ENCODE measurements at places on chromosomes 16 and 17.

GRCh38 chr17:41667280-41668041 is 21.2 kb upstream of the EIF1 start:
- H3K4me1 ChIP-seq: peaks cover 26% of the 10 kb centered on the region
- H3K4me3 ChIP-seq: no peak overlapping the region
- no peaks in the 10 kb centered on the region for H3K27me3 ChIP-seq
- H3K36me3 ChIP-seq: no peaks in the 10 kb centered on the region
- no peak for DNase-seq

DNA sequence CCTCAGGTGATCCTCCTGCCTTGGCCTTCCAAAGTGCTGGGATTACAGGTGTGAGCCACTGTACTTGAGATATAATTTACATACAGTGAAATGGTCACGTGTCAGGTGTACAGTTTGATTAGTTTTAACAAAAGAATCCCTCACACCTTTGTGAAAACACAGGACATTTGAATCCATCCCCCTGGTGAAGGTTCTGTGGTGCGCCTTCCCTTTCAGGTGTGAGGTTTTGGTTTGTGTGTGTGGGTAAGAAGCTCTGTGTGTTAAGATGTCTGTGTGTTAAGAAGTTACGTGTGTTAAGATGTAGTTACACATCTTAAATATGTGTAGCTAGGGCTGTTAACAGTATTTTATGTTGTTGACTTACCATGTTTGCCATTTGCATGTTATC is 4.4 kb downstream of the SEC14L1 start:
- no peak for DNase-seq
- no peak overlapping the region for H3K4me3 ChIP-seq

DNA sequence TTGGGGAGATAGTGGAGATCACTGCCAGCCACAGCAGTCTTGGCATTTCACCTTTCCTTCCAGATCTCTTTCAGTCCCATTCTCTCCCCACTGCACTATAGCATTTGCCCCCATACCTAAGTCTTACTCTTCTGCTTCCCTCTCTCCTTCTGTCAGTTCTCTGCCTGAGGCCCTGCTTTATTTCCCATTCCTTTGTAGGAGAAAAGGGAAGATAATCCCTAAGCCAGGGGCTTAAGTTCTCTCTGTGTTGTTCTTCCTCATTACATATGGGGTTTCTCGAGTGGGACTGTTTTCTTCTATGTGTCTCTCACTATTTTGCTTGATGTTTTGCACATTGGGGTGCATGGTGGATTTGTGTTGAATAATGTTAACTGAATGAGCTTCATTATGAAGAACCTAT is 6.4 kb downstream of the KDM6B start:
- H3K27ac ChIP-seq: no peak overlapping the region
- peaks cover 28% of the 10 kb centered on the region for H3K4me1 ChIP-seq
- H3K36me3 ChIP-seq: no peaks in the 10 kb centered on the region
- H3K4me3 ChIP-seq: no peak overlapping the region

GRCh38 chr17:4445731-4446130 is 12.0 kb downstream of the SPNS3 start:
- H3K4me3 ChIP-seq: no peak overlapping the region
- H3K36me3 ChIP-seq: no peaks in the 10 kb centered on the region
- H3K27me3 ChIP-seq: no peaks in the 10 kb centered on the region
- no peak for DNase-seq

- H3K27ac ChIP-seq: no peak overlapping the region
- no peaks in the 10 kb centered on the region for H3K36me3 ChIP-seq
- H3K4me3 ChIP-seq: no peak overlapping the region
- no peaks in the 10 kb centered on the region for H3K27me3 ChIP-seq
These were observed 563 bp downstream of the ST6GALNAC1 start for GRCh38 chr17:76642994-76643393.

GRCh38 chr17:42908872-42909700 is 8.5 kb downstream of the G6PC1 start:
- H3K27ac ChIP-seq: no peak overlapping the region
- no peak for DNase-seq
- no peaks in the 10 kb centered on the region for H3K36me3 ChIP-seq
- H3K27me3 ChIP-seq: no peaks in the 10 kb centered on the region

DNA sequence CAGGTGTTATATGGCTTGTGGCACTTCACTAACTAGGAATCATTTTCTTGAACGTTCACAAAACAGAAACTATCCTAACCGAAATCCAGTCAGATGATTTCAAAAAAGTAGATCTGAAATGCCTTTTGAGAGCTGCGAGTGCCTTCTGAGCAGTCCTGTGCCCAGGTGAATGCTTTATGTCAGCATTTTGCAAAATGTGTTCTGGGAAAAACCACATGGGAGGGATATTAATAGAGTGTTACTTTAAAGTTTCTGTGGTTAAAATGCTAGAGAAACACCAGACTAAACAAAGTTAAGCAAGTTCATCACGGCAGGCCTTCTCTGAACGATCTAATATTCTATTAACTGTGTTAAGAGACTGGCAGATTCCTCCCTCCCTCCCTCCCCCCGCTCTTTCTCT is 15.8 kb upstream of the RGS9 start:
- no peak for DNase-seq
- no peaks in the 10 kb centered on the region for H3K36me3 ChIP-seq
- peaks cover 21% of the 10 kb centered on the region for H3K4me1 ChIP-seq
- H3K27me3 ChIP-seq: no peaks in the 10 kb centered on the region
- H3K27ac ChIP-seq: no peak overlapping the region

- no peak for DNase-seq
- H3K27me3 ChIP-seq: no peaks in the 10 kb centered on the region
- no peaks in the 10 kb centered on the region for H3K36me3 ChIP-seq
- no peak overlapping the region for H3K4me3 ChIP-seq
- H3K4me1 ChIP-seq: no peaks in the 10 kb centered on the region
These were observed 952.6 kb upstream of the SOX9 start for GRCh38 chr17:71168053-71168741.

DNA sequence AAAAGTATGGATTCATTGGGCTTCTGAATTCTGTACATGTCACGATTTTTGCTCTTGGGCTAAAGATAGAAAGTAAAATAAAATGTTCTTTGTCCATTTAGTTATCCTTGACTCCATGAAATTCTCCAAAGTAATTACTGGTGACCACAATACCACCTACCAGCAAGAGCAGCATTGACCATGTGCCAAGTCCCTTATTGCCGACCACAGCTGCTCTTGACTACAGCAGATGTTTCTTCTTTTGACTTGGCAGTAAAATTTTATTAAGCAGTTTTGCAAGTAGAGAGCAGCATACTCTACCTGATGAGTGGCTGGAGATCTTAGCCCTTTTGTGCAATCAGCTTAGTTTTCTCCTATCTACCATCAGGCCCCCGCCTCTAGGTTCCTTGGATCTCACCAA is 152.2 kb upstream of the TBX2 start:
- no peak overlapping the region for H3K4me3 ChIP-seq
- DNase-seq: no peak
- H3K36me3 ChIP-seq: no peaks in the 10 kb centered on the region
- H3K27ac ChIP-seq: no peak overlapping the region
- H3K4me1 ChIP-seq: no peaks in the 10 kb centered on the region
- no peaks in the 10 kb centered on the region for H3K27me3 ChIP-seq

GRCh38 chr17:19769946-19770652 is 22.0 kb upstream of the ALDH3A1 start:
- DNase-seq: peak; percentile 53
- H3K27me3 ChIP-seq: no peaks in the 10 kb centered on the region
- H3K36me3 ChIP-seq: no peaks in the 10 kb centered on the region
- no peak overlapping the region for H3K27ac ChIP-seq
- no peak overlapping the region for H3K4me3 ChIP-seq

- DNase-seq: no peak
- no peak overlapping the region for H3K4me3 ChIP-seq
- H3K27me3 ChIP-seq: no peaks in the 10 kb centered on the region
- H3K27ac ChIP-seq: no peak overlapping the region
- H3K4me1 ChIP-seq: no peaks in the 10 kb centered on the region
These were observed 11.3 kb upstream of the MLLT6 start for GRCh38 chr17:38693700-38694329.

DNA sequence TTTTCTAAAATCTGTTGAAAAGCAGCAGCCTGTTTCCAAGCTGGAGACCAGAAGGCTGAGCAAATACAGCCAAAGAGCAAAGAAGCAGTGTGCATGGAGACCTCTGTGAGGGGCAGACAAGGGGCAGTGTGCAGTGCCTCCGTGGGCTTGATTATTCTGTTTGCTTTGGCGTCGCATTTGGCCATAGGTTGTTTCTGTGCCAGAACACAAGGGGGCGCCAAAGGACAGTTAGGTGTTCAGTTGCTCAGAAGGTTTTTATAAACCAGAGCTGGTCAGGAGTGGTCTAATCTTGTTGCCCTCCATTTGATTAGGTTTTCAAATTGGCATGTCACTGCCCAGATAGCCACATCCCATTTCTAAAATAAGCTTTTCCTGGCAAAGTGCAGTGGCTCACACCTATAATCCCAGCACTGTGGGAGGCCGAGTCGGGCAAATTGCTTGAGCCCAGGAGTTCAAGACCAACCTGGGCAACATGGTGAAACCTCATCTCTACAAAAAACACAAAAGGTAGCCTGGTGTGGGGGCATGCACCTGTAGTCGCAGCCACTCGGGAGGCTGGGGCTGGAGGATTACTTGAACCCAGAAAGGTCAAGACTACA is 10.6 kb downstream of the MYH3 start:
- no peaks in the 10 kb centered on the region for H3K36me3 ChIP-seq
- H3K4me3 ChIP-seq: no peak overlapping the region
- no peaks in the 10 kb centered on the region for H3K4me1 ChIP-seq
- H3K27ac ChIP-seq: no peak overlapping the region
- peaks cover 58% of the 10 kb centered on the region for H3K27me3 ChIP-seq
- DNase-seq: peak; percentile 58

- peak; percentile 54 for DNase-seq
- peak overlapping the region; percentile 30 for H3K27ac ChIP-seq
- H3K27me3 ChIP-seq: no peaks in the 10 kb centered on the region
- peaks cover 37% of the 10 kb centered on the region for H3K4me1 ChIP-seq
These were observed 441 bp downstream of the CMTM4 start for GRCh38 chr16:66695935-66696668.

- H3K36me3 ChIP-seq: no peaks in the 10 kb centered on the region
- H3K27ac ChIP-seq: no peak overlapping the region
- H3K27me3 ChIP-seq: no peaks in the 10 kb centered on the region
These were observed 327.3 kb upstream of the CDH8 start for GRCh38 chr16:62363501-62363900.

DNA sequence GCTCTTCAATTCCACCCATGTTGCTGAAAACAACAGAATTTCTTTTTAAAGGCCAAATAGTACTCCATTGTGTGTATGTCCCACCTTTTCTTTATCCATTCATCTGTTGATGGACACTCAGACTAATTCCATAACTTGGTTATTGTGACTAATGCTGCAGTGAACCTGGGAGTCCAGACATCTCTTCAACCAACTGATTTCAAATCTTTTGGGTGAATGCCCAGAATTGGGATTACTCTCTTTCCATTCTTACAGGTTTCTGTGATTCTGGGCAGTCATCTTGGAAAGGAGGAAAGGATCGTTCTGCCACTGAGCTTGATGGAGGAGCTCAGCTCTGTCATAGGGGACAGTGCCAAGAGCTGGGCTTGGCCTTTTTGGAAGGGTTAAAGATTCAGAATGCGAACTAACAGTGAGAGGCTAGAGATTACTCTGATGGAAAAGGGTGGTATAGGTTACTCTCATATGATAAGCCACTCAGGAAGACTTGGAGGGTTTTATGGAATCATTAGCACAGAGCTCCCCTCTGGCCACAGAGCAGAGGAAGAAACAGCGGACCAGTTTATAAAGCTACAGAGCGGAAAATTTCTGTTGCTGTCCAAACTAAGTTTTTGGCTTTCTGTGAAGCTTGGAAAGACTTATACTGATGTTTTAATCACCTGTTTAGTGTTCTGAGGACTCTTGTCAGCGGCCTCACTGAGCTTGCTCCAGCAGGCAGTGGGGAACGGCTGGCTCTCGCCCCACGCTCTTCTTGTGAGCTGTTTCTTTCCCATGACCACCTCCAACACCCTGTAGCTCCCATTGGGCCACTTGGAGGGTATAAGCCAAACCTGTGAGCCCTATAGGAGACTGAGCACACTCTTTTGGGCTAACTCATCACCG is 48.3 kb downstream of the HIC1 start:
- H3K27me3 ChIP-seq: no peaks in the 10 kb centered on the region
- H3K36me3 ChIP-seq: no peaks in the 10 kb centered on the region
- no peak overlapping the region for H3K4me3 ChIP-seq
- DNase-seq: peak; percentile 19
- H3K4me1 ChIP-seq: peaks cover 17% of the 10 kb centered on the region

GRCh38 chr17:15414532-15415306 is 52.7 kb downstream of the CDRT4 start:
- H3K4me3 ChIP-seq: no peak overlapping the region
- no peaks in the 10 kb centered on the region for H3K36me3 ChIP-seq
- no peaks in the 10 kb centered on the region for H3K4me1 ChIP-seq
- H3K27me3 ChIP-seq: no peaks in the 10 kb centered on the region
- no peak for DNase-seq

GRCh38 chr16:2895813-2896212 is 12.8 kb downstream of the FLYWCH2 start:
- no peaks in the 10 kb centered on the region for H3K36me3 ChIP-seq
- H3K27ac ChIP-seq: no peak overlapping the region
- no peaks in the 10 kb centered on the region for H3K27me3 ChIP-seq
- no peaks in the 10 kb centered on the region for H3K4me1 ChIP-seq

- no peak overlapping the region for H3K27ac ChIP-seq
These were observed 13.3 kb downstream of the GGA2 start for GRCh38 chr16:23496821-23497542.

GRCh38 chr16:75394941-75395340 is 38.4 kb downstream of the CFDP1 start:
- peaks cover 7% of the 10 kb centered on the region for H3K36me3 ChIP-seq
- DNase-seq: no peak
- no peak overlapping the region for H3K27ac ChIP-seq
- no peaks in the 10 kb centered on the region for H3K4me1 ChIP-seq
- no peaks in the 10 kb centered on the region for H3K27me3 ChIP-seq

DNA sequence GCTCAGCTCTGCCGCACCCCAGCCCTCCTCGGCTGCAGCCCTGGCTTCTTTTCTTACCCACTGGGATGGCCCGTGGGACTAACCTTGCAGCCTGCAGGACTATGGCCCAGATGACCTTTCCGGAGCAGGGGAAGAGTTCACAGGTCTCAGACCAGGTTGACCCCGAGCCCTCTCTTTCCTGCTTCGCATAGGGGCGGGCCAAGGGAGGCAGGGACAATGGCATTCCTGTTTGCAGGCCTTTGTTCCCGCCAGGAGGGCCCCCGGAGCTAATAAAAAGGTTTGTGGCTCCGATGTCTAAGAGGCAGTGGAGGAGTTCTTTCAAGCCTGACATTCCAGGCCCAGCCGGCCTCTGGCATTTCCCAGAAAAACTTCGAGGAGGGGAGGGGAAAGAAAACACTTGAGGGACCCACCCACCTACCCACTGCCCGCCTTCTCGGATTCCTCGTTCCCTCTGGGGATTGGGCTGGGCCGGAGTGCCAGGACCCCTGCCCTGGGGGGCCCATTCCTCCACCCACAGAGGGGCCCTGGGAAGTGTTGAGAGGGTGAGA is 5.8 kb upstream of the SOCS3 start:
- H3K4me3 ChIP-seq: no peak overlapping the region
- H3K4me1 ChIP-seq: no peaks in the 10 kb centered on the region
- no peaks in the 10 kb centered on the region for H3K36me3 ChIP-seq
- H3K27ac ChIP-seq: no peak overlapping the region
- H3K27me3 ChIP-seq: no peaks in the 10 kb centered on the region

GRCh38 chr17:47192554-47192953 is 3.5 kb upstream of the CDC27 start:
- H3K27ac ChIP-seq: no peak overlapping the region
- peaks cover 10% of the 10 kb centered on the region for H3K4me1 ChIP-seq
- H3K4me3 ChIP-seq: no peak overlapping the region
- no peaks in the 10 kb centered on the region for H3K27me3 ChIP-seq
- H3K36me3 ChIP-seq: no peaks in the 10 kb centered on the region

GRCh38 chr16:28845293-28845692 is 855 bp downstream of the TUFM start:
- peaks cover 20% of the 10 kb centered on the region for H3K36me3 ChIP-seq
- peak overlapping the region; percentile 89 for H3K4me3 ChIP-seq
- H3K27me3 ChIP-seq: no peaks in the 10 kb centered on the region
- H3K4me1 ChIP-seq: peaks cover 8% of the 10 kb centered on the region
